ENCODE measurements at places on chromosomes 5 and 9.

- DNase-seq: no peak
These were observed 36.9 kb upstream of the GLRA1 start for GRCh38 chr5:151961557-151961956.

GRCh38 chr5:119876522-119876921, 247.2 kb downstream of the FAM170A start:
- no peak for DNase-seq

- no peak for DNase-seq
These were observed 91.8 kb upstream of the ADRA1B start for GRCh38 chr5:159824188-159825161.

DNA sequence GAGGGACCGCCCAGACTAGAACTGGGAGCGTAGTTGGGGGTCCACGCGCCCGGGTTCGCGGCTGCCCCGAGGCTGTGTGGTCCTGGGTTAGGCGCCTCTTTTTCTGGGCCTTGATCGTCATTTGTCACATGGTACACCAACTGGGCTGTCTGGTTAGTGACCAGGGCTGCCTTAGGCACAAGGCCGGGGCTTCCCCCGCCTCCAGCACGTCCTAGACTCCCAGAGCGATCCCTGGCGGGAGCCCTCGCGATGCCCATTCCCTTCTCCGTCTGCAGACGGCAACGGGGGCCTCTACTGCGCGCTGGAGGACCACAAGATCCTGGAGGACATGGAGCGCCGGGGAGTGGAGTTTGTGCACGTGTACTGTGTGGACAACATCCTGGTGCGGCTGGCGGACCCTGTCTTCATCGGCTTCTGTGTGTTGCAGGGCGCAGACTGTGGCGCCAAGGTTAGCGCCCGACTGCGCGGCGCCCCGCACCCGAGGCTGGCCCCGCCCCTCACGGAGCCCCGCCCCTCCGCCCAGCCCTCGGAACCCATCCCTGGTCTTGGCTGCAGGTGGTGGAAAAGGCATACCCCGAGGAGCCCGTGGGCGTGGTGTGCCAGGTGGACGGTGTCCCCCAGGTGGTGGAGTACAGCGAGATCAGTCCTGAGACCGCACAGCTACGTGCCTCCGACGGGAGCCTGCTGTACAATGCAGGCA, 1.5 kb downstream of the UAP1L1 start:
- peak; percentile 33 for DNase-seq

Data from NCI-H187 (cell line).